ENCODE measurements at places on chromosomes 6 and 20.
A peak's percentile ranks its signal among the peaks of the same experiment; 100 is the strongest.

GRCh38 chr6:166589337-166589731 lies 2.9 kb upstream of the RAMACL start:
- DNase-seq, result no peak

GRCh38 chr6:37994223-37994622 lies 174.7 kb downstream of the ZFAND3 start:
- peak; percentile 47 for DNase-seq

GRCh38 chr20:23347791-23348190 lies 2.8 kb upstream of the NXT1 start:
- no peak for DNase-seq

GRCh38 chr6:106473812-106474211 lies 113.3 kb downstream of the CRYBG1 start:
- no peak for DNase-seq

DNA sequence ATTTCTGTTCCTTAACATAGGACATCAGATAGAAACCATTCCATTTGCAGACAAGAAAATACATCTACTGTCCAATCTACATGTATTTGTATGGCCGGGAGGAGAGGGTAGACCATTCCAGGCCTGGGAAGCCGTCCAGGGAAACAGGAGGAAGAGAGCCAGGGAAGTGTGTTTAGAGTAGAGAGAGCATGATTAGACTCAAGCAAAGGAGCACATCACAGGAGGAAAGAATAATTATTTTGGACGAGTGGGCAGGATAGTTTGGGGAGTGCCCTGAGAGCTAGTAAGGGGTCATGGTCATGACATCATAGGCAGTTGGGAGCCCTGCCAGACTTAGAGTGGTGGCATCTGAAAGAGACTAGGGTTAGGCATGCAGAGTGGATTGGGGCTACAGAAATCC lies 250.0 kb downstream of the HIVEP2 start:
- DNase-seq, result no peak

- no peak for DNase-seq
Measured at GRCh38 chr20:60528141-60528540, 569.9 kb downstream of the CDH26 start.

- no peak for DNase-seq
Measured at GRCh38 chr20:54622333-54623295, 147.2 kb downstream of the DOK5 start.

DNA sequence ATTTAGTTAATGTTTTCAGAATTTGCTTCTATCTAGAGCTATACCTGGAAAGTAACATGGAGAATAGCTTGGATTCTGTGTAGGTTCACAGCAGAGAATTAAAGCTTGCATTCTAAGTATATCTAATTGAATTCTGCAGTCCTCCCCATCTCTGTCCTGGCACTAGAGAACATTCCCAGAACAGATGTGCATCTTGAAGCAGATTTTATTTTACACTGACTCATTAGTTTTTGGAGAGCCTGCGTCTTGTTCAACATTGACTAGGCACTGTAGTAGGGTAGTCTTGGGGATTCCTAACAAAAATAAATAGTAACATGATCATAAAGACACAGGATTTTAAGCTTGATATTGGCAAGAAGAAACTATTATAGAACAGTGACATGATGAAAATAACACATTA lies 36.2 kb upstream of the BAG2 start:
- no peak for DNase-seq

DNA sequence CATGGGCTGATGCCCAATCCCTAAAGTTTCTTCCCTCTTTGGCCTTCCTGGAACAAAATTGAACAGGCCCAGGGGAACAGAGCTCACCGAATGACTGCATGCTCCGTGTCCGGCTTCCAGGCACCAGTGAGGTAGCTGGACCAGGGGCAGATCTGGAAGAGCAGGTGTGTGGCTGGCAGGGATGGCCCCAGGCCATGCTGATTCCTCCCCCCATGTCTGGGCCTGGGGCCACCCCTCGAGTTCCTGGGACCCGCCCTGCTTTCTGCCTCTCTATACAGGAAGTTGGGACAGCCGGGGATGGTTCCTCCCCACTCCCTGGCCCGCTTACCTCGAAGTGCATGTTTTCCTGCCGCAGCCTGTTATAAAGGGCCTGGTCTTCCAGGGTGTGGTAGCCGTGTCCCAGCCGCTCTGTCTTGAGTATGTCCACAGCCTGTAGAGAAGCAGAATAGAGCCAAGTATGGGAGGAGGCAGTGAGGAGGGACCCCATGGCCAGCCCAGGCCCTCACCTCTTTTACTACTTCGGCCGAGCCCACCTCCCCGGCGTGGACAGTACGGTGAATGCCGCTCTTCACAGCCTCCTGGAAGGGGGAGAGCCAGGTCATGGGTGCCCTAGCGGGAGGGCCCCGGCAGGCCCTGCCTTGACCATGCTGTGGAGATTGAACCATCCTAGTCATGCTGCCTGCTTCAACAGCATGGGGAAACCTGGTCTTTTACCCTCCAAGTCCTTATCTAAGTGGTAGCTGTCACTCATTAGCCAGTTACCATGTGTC lies 28.8 kb downstream of the ADA start:
- DNase-seq, result no peak

GRCh38 chr6:10347561-10348327 lies 67.1 kb downstream of the TFAP2A start:
- no peak for DNase-seq

DNA sequence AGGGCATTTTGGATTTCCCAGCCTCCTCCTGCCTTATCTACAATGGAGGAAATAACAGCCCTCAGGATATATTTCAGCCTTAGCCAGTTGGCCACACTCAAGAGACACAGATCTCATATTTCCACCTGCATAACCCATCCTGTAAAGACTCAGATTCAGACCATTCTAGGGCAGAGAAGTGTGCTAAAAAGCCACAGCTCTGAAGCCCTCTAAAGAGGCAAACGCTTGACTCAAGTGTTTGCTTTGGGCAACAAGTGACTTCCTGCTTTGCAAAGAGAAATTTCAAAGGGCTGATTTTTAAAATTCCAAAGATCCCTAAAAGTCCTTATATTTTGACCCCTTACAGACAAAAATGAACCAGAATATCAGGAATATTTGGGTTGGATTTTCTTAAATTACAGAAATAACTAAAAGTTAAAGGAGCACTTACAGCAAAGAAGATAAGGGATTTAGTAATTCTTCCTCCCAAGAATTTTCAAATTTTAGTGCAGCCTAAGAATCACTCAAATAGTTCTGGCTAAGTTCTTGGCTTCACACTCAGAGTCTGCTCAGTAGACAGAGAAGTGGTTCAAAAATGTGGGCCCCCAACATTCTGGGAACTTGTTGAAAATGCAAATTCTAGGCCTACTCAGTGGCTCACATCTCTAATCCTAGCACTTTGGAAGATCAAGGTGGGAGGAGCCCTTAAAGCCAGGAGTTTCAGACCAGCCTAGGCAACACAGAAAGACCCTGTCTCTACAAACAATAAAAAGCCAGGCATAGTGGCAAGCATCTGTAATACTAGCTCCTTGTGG lies 18.9 kb upstream of the ADGRF5 start:
- peak; percentile 11 for DNase-seq
